ENCODE measurements at places on chromosomes 1 and 21.

- DNase-seq = no peak
These were observed 294.7 kb downstream of the SIPA1L2 start for GRCh38 chr1:232335261-232335660.

DNA sequence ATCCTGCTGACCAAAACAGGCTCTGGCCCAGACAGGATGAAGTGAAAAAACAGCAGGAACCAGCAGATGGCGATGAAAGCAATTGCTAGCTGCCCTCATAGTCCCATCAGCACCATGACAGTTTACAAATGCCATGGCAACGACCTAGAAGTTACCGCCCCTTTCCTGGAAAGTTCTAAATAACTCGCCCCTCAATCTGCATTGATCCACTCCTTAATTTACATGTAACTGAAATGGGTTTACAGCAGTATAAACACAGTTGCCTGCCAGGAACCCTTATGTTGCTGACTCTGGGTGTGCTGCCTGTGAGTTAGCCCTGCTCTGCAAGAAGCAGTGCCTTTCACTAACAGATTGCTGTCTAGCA is 65.5 kb upstream of the CR1L start:
- no peak for DNase-seq

DNA sequence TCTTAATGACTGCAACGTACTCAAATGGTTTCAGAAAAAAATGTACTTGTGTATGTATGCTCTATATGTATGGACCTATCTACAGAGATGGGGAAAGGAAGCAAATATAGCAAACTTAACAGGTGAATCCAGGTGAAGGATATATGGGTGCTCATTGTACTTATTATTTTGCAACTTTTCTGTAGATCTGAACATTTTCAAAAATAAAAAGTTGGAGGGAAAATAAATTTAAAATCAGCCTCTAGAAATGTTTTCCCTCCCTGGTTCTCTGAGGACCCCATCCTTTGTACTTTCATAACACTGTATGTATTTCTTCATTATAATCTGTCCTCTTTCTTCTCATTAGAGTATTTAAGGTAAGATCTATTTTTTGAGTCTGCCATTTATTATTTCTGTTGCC is 17.9 kb downstream of the FMO5 start:
- DNase-seq = no peak

- peak; percentile 32 for DNase-seq
These were observed 637.3 kb downstream of the MATN1 start for GRCh38 chr1:30085811-30086770.

DNA sequence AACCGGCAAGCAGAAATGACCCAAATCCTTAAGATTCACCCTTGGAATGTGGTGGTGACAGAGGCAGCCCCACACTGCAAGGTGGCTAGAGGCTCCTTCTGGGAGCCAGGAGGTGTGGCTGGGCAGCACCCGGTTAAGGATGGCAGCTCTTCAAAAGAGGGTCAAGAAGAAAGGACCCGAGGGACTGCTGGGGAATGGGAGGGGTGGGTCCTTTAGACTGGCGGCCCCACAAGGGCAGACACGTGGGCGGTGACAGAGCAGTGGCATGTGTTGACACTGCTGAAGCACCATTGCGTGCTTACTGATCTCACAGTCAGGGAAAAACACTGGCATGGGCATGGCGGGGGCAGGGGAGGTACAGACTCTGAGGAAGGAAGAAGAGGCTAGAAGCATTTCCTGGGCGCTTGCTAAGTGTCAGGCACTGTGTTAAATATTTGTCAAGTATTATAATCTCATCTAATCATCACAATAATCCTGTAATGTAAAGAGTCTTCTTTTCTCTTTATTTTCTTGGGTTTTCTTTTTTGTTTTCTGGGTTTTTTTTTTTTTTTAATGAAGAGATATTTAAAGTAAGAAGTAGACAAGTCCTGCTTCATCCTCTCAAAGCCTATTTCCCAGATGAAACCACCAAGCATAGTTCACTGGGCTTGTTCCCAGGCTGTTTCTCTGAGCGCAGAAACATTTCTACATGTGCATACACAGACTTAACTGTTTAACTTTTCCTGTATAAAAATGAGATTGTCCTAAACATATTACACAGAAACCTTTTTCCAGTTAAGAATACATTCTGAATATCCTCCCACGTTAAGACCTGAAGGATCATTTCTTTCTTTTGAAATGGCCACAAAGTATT is 165.8 kb upstream of the EDN2 start:
- peak; percentile 49 for DNase-seq

DNA sequence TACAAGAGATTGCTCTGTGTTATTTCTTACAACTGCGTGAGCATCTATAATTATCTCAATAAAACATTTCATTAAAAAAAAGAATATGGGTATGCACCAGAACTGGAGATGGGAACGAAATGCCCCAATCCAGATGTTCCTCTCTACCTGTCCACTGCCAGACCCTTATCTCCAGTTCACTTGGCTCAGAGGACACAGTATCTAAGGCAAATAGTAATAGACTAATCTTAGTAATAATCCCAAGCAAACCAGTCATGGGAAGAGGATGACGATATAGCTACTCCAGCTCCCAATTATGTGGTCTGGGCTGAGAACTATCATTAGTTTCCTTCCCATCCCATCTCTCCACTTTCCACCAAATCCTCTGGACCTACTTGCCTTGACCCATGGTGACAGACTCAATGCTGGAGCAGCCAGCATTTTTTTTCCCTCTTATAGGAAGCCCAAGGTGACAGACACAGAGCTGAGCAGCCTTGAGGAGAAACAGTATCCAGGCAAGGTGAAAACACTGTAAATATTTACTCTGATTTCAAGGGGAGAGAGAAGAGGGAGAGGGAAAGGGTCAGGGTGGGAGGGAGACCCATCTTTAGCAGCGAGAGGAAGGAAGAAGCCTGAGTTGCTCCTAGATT is 28.7 kb downstream of the DDX20 start:
- no peak for DNase-seq

- DNase-seq = no peak
These were observed 334.9 kb upstream of the AJAP1 start for GRCh38 chr1:4319496-4319895.

- no peak for DNase-seq
These were observed 7.5 kb downstream of the RNF223 start for GRCh38 chr1:1066403-1067283.

- no peak for DNase-seq
These were observed 34.5 kb downstream of the LHX4 start for GRCh38 chr1:180264595-180264994.

DNA sequence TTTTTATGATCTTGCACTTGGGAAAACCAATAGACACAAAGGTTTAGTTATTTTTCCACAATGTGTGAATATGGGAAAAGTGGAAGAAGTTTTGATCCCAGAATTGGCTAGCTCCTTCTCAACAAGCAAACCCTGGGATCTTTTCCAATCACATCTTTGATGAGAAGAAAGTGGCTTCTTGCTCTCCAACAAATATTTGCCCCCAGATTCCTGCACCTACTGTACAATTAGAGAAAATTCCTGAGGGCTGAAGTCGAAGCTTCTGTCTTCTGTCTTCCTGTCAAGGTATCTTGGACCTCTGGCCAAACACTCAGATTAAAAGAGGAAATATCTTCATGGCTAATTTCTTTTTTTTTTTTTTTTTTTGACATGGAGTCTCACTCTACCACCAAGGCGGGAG is 113.1 kb upstream of the SLC45A1 start:
- no peak for DNase-seq

GRCh38 chr1:162006081-162006480 is 17.6 kb downstream of the OLFML2B start:
- DNase-seq = no peak

DNA sequence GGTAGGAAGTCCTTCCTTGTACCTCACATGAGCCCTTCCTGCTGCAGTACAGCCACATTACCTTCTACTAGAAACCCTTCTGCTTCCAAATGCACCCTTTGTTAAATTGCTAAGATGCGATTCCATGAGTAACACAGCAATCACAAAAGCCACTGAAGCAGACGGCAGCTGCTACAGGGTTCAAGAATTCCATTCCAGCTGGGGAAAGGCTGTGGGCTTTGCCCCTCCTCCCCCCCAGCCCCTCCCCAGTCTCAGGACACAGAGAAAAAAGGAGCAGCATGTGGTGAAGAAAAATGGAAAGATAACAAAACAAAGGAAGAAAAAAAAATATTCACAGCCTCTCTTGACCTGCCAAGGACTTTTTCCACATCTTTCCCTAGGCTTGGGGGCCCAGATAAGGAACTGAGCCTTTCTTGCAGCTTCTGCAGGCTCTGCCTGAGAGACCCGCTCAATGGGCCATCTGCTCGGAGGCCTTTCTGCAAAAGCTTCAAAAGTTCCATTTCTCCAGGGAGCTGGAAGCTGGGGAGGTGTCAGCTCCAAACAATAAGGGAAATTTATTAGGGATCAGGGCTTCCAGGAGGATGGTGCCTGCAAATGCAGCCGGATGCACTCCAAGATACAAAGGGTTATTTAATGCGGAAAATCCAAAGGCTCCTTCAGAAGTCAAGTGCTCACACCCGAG is 72.1 kb downstream of the SYT2 start:
- DNase-seq = no peak

- DNase-seq = no peak
These were observed 6.6 kb downstream of the KRTAP10-8 start for GRCh38 chr21:44618504-44618903.

GRCh38 chr1:236240675-236241074 is 41.1 kb downstream of the ERO1B start:
- DNase-seq = no peak

GRCh38 chr1:11187494-11187893 is 1.7 kb upstream of the ANGPTL7 start:
- DNase-seq = no peak

- DNase-seq = no peak
These were observed 18.6 kb upstream of the SH2D1B start for GRCh38 chr1:162430583-162430982.

DNA sequence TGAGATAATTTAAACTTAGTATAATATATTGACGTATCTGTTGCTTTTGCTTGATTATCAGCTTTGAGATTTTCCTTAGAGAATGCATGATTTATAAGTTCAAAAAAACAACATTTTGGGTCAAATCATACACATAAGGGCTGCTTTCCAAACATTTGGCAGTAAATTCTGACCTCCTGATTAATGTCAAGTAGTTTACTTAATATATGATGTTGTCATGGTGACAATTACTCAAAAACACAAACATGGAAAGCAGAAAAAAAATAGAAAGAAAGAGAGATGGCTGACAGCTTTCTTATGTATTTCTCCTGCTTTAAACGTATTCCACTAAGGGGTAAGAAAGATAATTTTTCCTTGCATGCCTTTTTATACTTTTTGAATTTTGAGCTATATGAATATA is 258.2 kb upstream of the C1orf105 start:
- no peak for DNase-seq

- DNase-seq = no peak
These were observed 888 bp upstream of the SNRPE start for GRCh38 chr1:203860396-203861025.

GRCh38 chr1:178330848-178331497 is 165.8 kb downstream of the CLEC20A start:
- DNase-seq = no peak

- DNase-seq = no peak
These were observed 38.7 kb upstream of the NEK7 start for GRCh38 chr1:198118134-198118533.

- DNase-seq = no peak
These were observed 8.8 kb downstream of the TSEN15 start for GRCh38 chr1:184060316-184060715.

DNA sequence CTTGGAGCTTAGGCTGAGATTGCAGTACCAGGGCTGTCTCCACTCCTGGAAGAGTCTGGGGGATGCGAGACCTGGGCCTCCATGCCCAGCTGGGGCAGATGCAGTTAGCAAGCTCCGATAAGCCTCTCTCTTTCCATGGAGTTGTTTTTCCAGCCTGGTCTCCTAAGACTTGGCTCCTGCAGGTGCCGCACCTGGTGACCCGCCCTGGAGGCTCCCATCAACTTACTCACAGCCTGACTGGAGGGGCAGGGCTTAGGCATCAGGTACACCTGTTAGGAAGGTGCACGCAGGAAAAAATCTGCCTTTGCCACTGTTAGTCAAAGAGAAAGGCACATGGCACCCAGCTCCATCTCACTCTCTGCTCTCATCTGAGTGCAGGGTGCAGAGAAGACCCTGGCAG is 198.1 kb upstream of the TMEM51 start:
- DNase-seq = no peak

GRCh38 chr1:53525595-53525994 is 66.4 kb downstream of the DMRTB1 start:
- DNase-seq = no peak

DNA sequence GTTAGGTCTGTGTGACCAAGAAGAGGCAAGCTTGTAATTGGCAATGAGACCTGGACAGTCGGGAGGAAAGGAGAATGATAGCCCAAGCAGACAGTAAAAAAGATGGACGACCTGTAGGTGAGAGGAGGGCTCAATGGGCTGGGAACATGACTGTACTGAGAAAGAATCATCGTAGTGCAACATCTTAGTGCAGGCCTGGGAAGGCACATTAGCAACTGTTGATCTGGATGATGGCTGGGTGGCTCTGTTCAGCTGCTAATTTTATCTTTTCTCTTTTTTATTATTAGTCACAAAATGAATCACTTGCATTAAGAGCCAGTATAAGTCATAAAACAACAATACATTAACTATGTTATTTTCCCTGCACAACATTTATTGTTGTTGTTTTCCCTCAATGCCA is 32.9 kb downstream of the IFI44 start:
- DNase-seq = no peak

DNA sequence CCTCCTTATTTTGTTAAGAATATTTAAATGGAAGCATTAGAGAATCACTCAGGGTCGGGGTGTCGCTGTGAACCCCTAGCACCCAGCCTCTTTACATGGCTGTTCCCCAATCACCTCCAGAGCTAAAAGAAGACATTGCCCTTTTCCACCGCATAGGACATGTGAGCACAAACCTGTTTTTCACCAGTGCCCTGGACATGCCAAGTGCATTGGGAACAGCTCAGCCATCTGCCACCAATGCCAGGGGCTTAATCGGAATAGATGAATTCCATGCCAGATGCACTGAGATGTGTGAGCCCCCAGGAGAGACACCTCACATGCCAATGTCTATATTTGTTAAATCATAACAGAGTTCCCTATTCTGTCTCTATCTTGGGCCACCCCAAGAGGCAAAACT is 33.3 kb downstream of the EIF2D start:
- no peak for DNase-seq

DNA sequence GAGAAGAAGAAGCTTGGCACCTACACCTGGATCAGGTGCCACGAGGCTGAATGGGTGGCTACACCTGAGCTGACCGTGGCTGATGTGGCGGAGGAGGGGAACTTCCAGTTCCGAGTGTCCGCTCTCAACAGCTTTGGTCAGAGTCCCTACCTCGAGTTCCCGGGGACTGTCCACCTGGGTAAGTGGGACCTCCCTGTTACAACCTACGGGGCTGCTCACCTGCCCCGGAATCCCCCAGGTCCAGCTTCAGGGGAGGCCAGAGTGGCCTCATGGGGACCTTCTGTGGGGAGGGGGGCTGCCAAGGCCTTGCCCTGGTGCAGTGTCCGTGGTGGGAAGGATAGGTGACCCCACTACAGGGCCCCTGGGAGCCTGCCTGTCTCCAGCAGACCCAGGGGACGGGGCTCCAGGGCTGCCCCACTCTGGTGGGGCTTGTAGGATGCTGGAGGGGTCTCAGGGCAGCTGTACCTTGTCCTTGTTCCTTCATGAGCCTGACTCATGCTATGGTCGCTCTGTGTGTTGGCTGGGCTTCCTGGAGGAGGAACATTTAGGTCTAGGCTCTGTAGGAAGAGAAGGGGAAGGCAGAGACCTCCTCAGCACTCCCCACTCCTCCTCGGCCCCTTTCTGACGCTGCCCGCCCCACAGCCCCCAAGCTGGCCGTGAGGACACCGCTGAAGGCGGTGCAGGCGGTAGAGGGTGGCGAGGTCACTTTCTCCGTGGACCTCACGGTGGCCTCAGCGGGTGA is 7.2 kb downstream of the OBSCN start:
- DNase-seq = no peak
